ENCODE measurements at places on chromosomes 13 and 19.
A peak's percentile ranks its signal among the peaks of the same experiment; 100 is the strongest.

- no peak for DNase-seq
Observed at GRCh38 chr19:47610902-47611301, 2.0 kb downstream of the BICRA start.

DNA sequence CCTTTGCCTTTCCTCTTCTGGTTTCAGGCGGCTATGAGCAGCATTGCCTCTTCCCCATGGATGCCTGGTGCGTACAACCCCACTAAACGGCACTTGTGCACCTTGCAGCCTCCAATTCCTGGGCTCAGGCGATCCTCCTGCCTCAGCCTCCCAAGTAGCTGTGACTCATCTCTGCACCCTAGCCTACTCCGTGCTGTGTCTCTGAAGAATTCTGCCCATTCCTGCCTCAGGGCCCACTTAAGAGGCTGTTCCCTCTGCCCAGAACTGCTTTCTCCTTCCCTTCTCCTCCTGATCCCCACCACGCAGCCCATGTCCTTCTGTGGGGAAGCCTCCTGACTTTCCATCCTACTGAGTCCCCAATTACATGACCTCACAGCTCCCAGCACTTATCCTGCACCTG, 142.2 kb upstream of the ZNF507 start:
- DNase-seq: no peak

- DNase-seq: no peak
Observed at GRCh38 chr19:44712864-44713515, 14.0 kb downstream of the CEACAM16 start.

- no peak for DNase-seq
Observed at GRCh38 chr13:37381502-37381901, 217.1 kb downstream of the POSTN start.

DNA sequence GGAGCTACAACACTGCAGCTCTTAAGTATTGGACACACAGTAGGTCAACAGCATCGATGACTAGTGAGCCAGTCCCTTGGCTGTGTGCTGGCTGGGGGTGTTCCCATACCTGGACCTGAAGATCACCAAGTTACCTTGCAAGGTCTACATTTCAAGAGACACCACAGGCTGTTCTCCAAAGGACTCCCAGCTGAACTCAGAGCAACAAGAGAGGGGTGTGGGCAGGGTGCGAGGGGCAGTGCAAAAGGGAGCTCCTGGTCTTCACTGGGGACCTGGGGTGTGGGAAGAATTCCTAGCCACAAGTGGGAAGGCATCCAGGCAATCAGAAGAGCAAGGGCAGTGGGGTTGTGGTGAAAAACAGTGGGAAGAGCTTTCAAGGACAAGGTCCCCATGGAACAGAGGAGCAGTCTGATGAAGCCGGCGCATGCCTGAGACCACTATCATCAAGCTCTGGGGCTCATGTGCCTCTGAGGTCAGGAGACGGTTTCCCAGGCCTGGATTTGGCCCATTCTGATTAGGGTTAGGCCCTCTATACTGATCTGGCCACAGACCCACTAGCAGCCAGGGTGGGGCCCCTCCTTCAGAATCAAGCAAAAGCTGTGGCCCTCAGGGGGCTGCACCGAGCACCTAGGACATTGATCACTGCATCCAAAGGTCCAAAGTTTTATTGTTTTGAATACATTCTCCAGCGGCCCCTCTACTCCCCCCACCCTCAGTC, 4.7 kb upstream of the GSK3A start:
- DNase-seq: no peak

DNA sequence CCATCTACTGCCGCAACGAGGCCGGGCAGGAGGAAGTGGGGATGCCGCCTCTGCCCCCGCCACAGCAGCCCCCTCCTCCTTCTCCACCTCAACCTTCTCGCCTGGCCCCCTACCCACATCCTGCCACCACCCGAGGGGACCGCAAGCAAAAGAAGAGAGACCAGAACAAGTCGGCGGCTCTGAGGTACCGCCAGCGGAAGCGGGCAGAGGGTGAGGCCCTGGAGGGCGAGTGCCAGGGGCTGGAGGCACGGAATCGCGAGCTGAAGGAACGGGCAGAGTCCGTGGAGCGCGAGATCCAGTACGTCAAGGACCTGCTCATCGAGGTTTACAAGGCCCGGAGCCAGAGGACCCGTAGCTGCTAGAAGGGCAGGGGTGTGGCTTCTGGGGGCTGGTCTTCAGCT, 3.4 kb upstream of the NUP62 start:
- DNase-seq: no peak

- no peak for DNase-seq
Observed at GRCh38 chr13:27595055-27595811, 25.1 kb downstream of the LNX2 start.

GRCh38 chr13:20188667-20189553, 3.8 kb downstream of the GJB2 start:
- no peak for DNase-seq

DNA sequence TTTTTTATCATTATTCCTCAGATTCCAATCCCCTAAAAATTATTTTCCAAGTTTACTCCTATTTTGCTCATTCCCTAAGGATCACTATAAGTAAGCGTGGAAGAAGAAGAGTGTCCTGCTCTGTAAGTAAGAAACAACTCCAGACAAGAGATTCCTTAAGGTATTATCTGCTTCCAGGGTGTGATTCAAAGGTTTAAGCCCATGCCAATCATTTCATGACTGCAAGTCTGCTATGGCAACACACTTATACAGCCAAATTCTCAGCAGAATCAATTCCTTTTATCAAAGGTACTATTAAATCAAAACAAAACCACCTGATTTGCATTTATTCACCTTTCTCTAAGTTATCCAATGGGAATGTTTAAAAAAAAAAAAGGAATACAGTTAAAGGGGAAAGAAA, 43.7 kb downstream of the FOXO1 start:
- DNase-seq: no peak

GRCh38 chr13:99916366-99917103, 55.0 kb downstream of the ZIC5 start:
- DNase-seq: peak; percentile 57

DNA sequence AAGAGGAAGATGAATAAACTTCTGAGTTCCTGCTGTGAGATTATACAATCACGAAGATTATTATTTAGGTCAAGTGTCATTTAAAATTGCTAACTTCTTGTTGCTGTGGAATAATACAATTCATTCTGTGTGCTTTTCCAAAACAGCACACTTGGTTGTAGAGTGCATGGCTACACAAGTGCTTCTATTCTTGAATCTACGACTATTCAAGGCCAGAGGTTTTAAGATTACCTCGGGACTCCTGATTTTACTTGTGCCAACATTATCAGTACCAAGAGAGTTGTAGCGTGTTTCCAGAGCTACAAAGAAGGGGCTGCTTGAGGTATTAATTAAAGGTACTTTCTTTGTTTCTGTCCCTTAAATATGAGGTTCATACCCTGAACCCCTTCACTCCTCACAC, 234.0 kb upstream of the PCDH9 start:
- no peak for DNase-seq

- DNase-seq: no peak
Observed at GRCh38 chr19:35295792-35296462, 4.0 kb downstream of the MAG start.

DNA sequence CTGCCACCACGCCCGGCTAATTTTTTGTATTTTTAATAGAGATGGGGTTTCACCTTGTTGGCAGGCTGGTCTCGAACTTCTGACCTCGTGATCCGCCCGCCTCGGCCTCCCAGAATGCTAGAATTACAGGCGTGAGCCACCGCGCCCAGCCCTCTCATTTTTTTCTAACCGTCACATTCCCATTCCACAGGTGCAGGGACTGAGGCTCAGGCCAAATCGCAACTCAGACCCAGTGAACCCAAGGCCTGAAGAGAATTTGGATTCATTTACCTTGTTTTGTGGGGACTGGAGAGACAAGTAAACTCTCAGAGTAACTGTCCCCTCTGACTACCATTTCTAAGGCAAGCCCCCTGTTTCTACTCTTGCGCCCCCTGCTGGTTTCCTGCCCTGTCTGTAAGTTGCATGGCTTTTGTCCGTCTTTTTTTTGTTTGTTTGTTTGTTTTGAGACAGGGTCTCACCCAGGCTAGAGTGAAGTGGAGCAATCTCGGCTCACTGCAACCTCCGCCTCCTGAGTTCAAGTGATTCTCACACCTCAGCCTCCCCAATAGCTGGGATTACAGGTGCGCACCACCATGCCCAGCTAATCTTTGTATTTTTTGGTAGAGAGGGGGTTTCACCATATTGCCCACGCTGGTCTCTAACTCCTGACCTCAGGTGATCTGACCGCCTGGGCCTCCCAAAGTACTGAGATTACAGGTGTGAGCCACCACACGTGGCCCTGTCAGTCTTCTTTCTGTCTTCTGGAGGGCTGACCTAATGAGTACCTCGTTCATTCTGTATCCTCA, 2.3 kb upstream of the STRN4 start:
- no peak for DNase-seq

DNA sequence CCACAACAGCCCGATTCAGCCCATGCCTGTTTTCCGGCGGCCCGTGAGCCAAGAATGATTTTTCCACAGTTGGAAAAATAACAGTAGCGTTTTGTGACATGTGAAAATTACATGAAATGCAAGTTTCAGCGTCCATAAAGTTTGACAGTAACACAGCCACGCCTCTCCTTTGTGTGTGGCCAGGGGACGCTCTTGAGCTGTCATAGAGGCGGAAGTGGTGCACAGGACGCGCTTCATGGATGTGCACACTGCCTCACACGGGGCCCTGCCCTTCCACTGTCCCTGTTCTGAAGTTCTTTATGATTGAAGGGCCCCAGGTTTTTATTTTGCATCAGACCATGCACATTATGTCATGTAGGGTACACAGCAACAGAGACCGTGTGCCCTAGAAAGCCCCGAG, 12.4 kb upstream of the ELAVL1 start:
- DNase-seq: no peak

DNA sequence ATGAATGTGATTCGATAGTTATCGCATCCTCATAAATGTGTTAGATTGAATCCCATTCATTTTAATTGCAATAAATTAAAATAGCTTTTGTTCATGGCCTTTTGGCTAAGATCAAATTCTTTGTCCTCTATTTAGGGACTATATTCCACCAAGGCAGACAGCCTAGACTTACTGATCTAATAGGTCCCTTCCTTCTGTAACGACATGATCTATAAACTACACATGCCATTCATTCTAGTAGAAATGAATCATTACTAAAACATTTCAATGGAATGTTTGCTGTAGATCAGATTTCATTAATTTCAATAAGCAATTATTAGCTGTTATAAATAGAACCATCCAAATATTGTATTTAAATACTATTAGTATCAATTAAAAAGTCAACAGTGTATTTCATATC, 526.6 kb upstream of the KLHL1 start:
- DNase-seq: no peak

DNA sequence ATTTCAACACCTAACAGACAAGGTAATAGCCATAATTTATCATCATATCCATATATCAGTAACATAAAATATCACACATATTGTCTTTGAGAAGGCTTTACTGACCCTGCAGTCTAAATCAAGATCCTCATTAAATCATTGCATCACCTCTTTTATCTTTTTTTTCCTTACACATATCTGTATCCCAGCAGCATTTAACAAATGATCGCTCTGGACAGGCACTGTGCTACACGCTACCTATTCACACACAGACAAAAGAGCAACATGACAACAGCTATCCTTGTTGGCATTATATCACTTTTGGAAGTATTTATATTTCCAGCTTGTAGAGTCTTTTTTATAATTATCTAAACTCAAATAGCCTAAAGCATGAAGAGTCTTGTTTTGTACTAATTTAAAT, 73.3 kb upstream of the NBEA start:
- DNase-seq: no peak

- no peak for DNase-seq
Observed at GRCh38 chr13:73958657-73959397, 175.4 kb downstream of the KLF12 start.

GRCh38 chr13:41827507-41828213, 133.2 kb downstream of the VWA8 start:
- peak; percentile 80 for DNase-seq

- peak; percentile 89 for DNase-seq
Observed at GRCh38 chr19:16435238-16435917, 36.4 kb downstream of the EPS15L1 start.

DNA sequence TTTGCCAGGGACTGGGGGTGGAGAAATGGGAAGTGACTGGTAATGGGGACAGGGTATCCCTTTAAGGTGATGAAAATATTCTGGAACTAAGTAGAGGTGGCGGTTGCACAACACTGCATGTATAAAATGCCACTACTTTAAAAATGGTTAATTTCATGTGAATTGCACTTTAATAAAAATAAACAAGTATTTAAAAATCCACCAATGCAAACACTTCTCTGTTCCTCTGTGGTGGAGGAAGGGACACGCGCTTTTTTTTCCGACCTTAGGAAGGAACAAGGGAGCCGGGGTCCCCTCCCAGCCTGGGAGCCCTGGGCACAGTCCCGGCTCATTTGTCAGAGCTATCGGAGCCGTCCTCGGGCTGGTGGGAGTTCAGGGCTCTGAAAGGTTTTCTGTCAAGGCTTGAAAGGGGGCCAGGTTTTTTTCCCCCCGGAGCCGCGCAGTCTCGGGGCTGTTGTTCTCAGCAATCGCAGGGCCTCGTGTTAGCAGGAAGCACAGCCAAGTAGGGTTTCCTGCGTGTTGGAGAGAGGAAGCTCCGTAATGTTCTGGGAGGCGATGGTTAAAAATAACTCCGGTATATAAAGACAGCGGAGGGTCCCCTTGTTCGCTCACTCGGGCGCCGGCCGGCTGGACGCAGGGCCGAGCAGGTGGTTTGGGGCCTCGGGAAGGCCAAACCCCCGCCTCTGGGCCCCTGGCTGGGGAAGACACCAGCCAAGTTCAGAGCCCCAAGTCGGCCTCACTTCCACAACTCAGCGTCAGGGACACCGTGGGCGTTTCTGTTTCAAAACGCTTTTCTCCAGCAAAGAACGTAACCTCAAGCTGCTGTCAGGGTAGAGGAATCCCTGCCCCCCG, 41.2 kb upstream of the KLF2 start:
- DNase-seq: no peak

DNA sequence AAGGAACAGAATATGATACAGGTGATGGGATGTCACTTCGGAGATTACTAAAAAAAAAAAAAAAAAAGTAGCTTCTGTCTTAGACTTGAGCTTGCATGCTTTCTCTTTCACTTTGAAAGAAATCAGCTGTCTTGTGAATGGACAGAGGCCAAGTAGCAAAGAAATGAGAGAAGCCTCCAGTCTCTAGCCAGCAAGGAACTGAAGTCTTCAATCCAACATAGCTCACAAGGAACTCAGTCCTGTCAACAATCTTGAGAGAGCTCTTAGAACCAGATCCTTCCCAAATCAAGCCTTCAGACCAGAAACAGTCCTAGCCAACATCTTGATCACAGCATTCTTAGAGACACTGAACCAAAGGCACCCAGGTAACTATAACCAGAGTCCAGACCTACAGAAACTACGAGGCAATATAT, 7.7 kb downstream of the N4BP2L2 start:
- peak; percentile 29 for DNase-seq

- DNase-seq: no peak
Observed at GRCh38 chr13:58144616-58145015, 513.1 kb downstream of the PCDH17 start.

GRCh38 chr19:15902254-15902653, 4.4 kb upstream of the CYP4F2 start:
- no peak for DNase-seq

GRCh38 chr19:16673231-16673630, 12.3 kb downstream of the TMEM38A start:
- DNase-seq: no peak
